ENCODE measurements at places on chromosomes 11 and 22. TPM values are rescaled to one million over a fixed set of nuclear protein-coding genes. Genes with fewer than 3 reads are reported as not detected.
A peak's percentile ranks its signal among the peaks of the same experiment; 100 is the strongest.

DNA sequence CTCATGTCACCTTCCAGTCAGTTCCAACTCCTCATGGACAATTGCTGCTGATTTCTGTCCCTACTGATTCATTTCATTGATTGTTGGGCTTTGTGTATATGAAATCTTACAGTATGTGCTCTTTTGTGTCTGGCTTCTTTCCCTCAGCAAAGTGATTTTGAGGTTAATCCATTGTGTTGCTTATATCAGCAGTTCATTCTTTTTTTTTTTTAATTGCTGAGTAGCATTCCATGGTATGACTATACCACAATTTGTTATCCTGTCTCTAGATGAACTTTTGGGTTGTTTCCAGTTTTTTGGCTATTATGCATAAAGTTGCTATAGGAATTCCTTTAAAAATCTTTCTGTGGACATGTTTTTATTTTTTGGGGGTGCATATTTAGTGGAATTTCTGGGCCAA, 59.9 kb downstream of the NXPE1 start:
- DNase-seq = no peak

GRCh38 chr11:109619498-109619897, 197.5 kb downstream of the C11orf87 start:
- DNase-seq = no peak

GRCh38 chr11:129584316-129584715, 208.7 kb downstream of the BARX2 start:
- DNase-seq = no peak

GRCh38 chr11:77879218-77879617, 58.3 kb downstream of the AAMDC start:
- no peak for DNase-seq

DNA sequence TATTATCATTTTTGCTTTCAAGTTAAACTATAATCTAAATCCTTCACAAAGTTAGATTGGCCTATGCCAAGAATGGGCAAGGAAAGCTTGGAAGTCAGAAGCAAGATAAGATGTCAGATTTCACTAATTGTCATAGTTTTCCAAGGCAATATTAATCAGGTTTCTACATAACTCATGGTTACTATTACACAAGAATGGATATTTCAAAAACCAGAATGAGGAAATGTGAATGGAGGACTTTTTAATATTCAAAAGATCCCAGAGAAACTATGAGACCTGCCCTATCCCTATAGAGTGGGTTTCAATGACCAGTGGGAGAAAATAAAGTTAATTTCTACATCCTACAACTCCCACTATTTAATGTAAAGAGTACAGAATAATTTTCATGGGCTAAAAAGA, 203.2 kb downstream of the CASP12 start:
- DNase-seq = no peak

- DNase-seq = no peak
These were observed 7.0 kb downstream of the FADD start for GRCh38 chr11:70210051-70210501.

- no peak for DNase-seq
These were observed 215.5 kb downstream of the ARHGAP42 start for GRCh38 chr11:100902454-100903141.

DNA sequence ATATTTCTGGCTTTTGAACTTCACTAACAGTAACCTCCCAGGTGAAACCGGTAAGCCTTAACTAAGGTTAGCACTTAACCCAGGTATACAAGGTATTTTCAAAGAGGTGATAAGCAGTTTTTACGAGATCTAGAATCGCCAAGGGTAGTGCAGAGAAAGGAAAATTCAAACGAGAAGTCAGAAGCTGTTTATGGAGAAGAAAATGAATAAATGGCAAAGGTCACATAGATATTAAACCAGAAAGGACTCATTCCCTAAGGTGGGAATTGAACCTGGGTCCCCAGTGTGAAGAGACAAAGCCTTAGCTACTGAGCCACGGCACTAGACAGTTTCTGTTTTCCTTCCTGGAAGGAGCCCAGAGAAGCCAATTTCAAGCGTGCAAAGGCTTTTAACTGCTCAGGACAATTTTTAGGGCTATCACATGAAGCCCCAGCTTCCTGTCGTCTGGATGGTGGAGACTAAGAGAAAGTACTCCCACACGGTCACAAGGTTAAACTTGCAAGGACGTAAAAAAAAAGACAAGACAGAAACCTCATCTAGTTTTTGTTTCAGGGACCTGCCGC, 5.7 kb upstream of the C1QTNF6 start:
- DNase-seq = no peak

DNA sequence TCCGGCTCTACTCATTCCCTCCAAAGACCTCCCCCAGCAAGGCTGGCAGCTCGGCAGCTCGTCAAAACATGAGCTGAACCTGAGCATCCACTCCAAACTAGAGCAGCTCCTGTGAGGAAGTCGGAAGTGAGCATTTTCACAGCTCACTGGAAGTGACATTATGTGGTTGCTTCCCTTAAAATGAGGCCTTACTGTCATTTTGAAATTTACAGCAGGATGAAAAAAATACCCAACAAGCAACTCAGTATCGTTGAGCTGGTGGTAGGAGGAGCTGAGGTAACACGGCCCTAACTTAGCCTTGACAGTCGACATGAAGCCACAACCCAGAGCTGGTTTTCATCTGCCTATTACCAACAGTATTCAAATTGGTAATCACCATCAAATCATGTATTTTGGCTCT, 38.0 kb upstream of the ARFGAP3 start:
- no peak for DNase-seq

DNA sequence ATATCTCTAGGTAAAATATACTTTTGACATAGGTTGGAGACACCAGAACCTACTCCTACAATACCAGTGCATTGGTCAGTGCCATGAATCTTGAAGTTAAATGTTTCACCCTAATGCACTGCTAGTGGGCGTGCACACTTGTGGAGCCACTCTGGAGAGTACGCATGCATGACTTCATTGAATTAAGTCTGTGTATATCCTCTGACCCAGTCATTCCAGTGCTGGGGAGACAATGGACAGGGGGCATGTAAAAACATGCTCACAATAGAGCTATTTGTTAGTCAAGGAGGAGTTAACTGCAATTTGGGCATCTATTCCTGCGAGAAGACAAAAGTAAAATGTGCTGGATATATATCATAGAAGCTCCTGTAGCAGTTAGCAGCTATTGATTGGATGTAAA, 335.4 kb upstream of the NCAM1 start:
- DNase-seq = no peak

DNA sequence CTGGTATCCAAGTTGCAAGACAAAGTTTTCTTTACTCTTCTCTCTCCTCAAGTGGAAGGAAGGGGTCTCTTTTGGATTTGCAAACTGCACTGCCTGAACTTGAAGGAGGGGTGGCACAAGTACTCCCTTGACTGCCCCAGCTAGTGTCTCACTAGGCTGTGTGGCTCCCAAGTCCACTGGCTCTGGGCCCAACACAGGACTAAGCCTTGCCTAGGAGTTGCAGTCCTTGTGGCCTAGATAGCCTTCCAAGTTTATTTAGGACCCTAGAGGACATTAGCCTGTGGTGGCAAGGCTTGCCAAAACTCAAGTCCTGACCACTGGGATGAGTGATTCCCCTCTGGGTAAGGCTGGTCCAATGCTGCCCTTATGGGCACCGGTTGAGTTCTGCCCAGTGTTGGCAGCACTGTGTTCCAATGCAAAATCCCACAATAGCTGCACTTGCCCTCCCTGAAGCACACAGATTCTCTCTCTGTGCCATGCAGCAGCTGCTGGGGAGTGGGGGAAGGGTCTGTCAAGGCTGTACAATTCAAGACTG, 10.2 kb upstream of the WEE1 start:
- DNase-seq = no peak

- DNase-seq = peak; percentile 58
These were observed 88.9 kb downstream of the MAML2 start for GRCh38 chr11:96254087-96254486.

- no peak for DNase-seq
These were observed 9.8 kb upstream of the CECR2 start for GRCh38 chr22:17359501-17359900.

DNA sequence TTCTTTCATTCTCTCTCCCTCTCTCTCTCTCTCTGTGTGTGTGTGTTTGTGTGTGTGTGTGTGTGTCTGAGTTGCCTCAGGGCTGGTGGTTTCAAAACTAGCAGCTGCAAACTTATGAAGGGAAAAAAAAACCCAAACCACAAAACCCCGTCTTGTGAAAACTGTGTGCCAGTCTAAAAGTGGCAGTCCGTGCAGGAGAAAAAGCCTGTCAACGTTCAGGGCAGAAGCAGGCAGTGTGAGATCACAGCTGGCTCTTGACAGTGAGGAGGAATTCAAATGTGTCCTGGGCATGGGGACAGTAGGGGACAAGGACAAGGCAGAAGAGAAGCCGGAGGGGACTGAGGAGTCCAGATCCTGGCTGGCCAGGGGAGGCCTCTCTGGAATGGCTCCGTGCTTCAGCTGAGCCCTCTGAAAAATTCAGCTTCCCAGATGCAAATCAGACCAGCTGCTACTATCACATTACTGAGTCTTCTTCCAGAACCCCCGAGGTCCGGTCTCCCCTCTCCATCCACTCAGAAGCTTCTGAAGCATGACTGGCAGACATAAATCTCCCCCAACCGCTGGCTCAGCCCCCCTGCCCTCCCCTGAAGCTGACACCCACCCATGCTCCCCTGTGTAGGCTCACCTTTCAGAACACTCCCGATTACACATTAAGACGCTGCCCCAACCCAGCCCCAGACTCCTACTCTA, 31.9 kb downstream of the FLI1 start:
- DNase-seq = peak; percentile 42

DNA sequence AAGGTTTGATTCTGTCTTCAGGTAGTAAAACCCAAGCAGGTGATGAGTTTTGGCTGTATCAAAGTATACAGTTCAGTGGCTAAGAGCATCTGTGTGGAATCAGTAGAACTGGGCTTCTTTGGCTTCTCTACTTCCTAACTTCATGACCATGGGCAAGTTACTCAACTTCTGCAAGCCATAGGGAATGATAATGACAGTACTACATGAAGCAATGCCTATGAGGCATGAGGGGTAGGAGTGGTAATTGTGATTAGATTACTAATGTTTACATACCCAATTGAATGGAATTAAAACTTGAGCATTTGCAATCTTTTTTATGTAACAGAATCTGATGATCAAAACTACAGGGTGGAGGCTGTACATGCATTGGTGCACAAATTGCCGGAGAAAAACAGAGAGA, 164.3 kb downstream of the PGR start:
- no peak for DNase-seq

- DNase-seq = no peak
These were observed 96.9 kb downstream of the ATXN10 start for GRCh38 chr22:45768490-45768889.

DNA sequence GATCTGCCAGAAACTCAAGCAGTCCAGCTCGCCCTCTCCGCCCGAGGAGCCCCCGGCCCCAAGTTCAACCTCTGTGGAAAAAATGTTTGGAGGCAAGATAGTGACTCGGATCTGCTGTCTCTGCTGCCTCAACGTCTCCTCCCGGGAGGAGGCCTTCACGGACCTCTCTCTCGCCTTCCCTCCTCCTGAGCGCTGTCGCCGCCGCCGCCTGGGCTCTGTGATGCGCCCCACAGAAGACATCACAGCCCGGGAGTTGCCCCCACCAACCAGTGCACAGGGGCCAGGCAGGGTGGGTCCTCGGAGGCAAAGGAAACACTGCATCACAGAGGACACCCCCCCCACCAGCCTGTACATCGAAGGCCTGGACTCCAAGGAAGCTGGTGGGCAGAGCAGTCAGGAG, 20.8 kb downstream of the USP35 start:
- no peak for DNase-seq

DNA sequence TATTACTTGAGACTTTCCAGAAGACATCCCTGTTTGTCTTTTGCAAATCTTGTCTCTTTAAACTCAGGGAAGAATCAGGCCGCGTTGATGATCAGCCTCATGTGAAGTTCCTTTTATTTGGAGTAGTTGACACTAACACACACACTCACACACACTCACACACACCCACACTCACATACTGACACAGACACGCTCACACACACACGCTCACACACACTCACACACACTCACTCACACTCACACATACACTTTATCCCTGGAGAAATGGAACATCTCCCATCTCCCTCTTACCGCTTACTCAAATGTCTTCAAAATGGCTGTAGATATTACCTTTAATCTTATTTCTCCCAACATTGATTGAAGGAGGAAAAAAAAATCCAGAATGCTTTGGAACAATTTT, 129.0 kb downstream of the PKNOX2 start:
- DNase-seq = no peak

- DNase-seq = no peak
These were observed 1387.0 kb upstream of the RAG2 start for GRCh38 chr11:37984991-37985390.

GRCh38 chr11:119194811-119195440, 9.7 kb downstream of the NHERF4 start:
- DNase-seq = no peak

GRCh38 chr11:43644621-43645299, 35.8 kb upstream of the HSD17B12 start:
- no peak for DNase-seq

GRCh38 chr11:78551066-78551465, 23.6 kb downstream of the NARS2 start:
- no peak for DNase-seq

GRCh38 chr11:22472306-22472705, 134.1 kb downstream of the SLC17A6 start:
- DNase-seq = no peak

- DNase-seq = peak; percentile 28
These were observed 29.0 kb upstream of the API5 start for GRCh38 chr11:43282607-43283440.

- DNase-seq = no peak
These were observed 191.3 kb downstream of the KIF18A start for GRCh38 chr11:27916541-27917100.

DNA sequence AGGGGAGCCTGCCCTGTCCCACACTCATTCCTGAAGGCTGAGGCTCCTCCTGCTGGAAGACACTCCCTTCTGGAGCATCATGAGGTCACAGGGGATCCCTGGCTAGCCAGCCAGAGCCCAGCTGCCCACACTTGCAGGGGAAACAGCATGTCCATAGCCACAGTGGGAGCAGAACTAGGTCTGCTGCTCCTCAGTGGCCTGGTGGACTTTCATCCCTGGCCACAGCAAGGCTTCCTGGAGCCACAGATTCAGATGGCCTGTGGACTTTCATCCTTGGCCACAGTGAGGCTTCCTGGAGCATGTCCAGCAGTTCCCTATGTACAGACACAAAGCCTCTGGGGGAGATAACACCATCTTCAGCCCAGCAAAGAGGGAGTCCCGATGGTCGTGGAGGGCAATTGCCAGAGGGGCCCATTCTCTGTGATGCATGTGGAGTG, 5.9 kb upstream of the APOL6 start:
- DNase-seq = no peak

GRCh38 chr11:109940816-109941215, 152.4 kb upstream of the ZC3H12C start:
- DNase-seq = no peak

Gene WBP2NL
- 0.38 TPM for total RNA-seq

Gene PDGFD
- total RNA-seq = not detected

Gene LAYN
- total RNA-seq = 1.4 TPM

Gene GRIK4
- not detected for total RNA-seq

Gene MICAL3
- total RNA-seq = 9.9 TPM

Gene FXYD6
- not detected for total RNA-seq

Gene RTCB
- total RNA-seq = 30.1 TPM

Gene CBLIF
- total RNA-seq = not detected

Gene C11orf42
- not detected for total RNA-seq

Gene SPON1
- 2.2 TPM for total RNA-seq

Gene ZBTB3
- total RNA-seq = 3.5 TPM

Gene OR5A1
- not detected for total RNA-seq

All from CD4-positive, alpha-beta T cell (primary cell).